ENCODE measurements at places on chromosomes 7 and 10.

- no peak for DNase-seq
Measured at GRCh38 chr7:3446786-3447185, 145.7 kb downstream of the SDK1 start.

DNA sequence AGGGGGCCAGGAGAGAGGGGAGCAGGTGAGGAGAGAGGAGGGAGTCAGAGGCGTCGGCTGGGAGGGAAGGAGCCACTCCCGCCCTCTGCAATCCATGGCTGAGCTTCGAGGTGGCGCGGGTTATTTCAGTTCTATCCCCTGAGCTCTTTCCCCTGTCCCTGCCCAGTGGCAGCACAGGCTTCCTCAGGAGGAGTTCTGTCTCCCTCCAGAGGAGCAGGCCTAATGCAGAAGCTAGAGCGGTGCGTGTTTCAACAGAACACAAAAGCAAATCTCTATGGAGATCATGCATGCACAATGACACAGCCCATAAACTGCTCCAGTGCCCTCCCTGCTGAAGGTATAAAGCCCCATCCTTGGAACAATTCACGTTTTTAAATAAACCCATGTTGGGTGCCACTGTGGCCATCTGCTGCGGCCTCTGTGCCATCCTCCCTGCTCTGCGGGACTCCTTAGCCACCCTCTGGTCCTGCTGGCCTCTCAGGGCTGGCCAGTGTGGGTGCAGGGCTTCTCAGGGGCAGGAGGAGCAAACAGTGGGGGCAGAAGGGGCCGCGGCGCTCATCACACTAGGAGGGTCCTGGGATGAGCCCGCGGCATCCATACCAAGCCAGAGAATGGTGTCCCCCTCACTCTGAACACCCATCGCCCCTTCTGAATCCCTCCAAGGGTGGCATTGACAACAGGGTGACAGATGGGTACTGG is 192.6 kb upstream of the LYZL2 start:
- peak; percentile 65 for DNase-seq

GRCh38 chr7:56537477-56537876 is 421.3 kb upstream of the NUPR2 start:
- no peak for DNase-seq

- no peak for DNase-seq
Measured at GRCh38 chr10:86282664-86283465, 83.7 kb downstream of the GRID1 start.

DNA sequence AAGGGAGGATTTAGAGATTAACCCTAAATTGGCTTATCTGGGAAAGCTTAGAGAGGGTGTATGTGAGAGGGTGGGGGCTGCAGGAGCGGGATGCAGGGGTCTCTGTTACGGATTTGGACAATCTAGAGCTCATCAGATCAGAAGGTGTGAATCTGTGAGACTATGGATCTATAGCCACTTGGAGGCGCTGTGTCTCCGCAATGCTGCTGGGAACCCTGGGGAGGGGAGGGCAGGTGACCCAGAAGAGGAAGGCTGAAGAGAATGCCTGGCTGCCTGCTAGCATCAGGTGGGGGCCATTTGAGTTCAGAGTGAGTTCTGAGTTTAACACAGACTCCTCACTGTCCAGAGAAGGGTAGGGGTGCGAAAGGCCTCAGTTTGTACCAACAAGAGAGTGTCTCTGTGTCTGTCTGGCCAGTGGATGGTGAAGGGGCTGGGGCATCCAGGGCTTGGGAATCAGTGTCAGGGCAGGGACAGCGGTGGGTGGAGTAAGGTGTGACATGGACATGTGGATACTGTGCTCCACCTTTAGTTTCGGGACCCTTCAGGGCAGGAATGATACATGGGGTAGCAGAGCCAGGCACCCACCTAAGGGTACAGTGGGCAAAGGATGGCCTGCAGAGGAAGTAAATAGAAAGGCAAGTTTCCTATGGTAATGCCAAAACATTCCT is 187.3 kb upstream of the PRSS58 start:
- no peak for DNase-seq

- no peak for DNase-seq
Measured at GRCh38 chr10:5317547-5318107, 47.1 kb upstream of the UCN3 start.

DNA sequence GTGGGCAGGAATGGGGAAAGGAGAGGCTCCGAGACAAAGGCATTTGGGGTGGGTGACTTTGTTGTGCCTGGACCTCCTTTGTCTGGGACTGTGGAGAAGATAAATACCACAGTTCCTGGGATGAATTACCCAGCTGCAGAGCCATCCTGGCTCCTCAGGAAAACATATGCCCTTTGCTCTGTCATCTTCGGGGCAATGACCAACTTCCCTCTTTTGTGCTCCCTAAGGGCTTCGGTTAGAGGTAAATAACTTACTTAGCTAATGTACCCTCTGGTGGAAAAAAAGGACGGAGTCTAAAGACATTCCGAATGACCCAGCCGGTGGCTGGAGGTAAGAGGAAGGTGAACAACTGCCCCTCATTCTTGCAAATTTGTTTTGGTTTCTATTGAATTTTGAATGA is 345.7 kb downstream of the GATA3 start:
- no peak for DNase-seq

DNA sequence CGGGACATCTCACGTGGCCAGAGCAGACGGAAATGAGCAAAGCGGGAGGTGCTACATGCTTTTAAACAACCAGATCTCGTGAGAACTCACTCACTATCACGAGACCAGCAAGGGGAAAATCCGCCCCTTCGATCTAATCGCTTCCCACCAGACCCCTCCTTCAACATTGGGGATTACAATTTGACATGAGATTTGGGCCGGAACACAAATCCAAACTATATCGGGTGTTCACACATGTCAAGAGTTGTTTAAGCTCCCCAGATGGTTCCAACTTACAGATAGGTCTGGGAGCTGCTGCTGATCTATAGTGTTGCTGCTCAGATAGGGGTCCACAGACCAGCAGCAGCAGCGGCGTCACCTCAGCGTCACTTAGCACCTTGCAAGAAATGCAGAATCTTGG is 194.9 kb downstream of the GPAM start:
- DNase-seq = no peak

GRCh38 chr7:74502216-74502891 is 48.6 kb downstream of the GTF2IRD1 start:
- no peak for DNase-seq

DNA sequence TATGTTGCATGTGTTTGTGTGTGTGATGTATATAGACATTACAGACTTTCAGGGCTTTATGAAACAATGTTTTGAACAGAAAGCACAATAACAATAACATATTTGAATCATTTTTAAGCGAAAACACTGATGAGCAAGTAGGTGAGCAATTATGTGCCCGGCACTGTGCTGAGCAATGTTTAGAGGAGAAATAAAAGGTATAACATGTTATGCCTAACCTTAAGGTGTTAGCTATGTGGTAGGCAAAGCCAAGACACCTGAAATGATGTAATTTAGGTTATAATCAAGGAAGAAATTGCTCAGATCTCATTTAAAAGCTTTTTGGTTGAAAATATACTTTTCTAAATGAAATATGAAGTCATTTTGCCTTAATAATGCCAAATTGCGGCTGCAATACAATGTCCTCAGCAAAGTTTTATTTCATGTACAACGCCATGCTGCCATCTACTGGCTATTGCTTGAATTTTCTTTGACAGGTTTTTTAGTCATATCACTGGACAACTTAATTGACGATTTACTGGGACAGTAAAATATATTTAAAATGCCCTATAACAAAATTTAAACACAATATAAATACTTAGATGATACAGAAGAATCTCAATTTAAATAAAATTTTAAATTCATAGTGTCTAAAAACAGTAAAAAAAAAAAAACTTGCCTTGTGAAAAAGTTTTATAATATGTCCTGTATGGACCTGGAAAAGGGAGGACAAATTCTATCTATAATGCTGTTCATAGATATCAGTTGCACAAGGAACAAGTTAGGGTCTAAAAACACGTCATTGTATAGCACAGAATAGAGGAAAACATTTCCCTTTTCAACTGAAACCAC is 131.1 kb upstream of the CDK1 start:
- DNase-seq = peak; percentile 50

GRCh38 chr10:119320981-119321380 is 113.6 kb downstream of the GRK5 start:
- DNase-seq = no peak

DNA sequence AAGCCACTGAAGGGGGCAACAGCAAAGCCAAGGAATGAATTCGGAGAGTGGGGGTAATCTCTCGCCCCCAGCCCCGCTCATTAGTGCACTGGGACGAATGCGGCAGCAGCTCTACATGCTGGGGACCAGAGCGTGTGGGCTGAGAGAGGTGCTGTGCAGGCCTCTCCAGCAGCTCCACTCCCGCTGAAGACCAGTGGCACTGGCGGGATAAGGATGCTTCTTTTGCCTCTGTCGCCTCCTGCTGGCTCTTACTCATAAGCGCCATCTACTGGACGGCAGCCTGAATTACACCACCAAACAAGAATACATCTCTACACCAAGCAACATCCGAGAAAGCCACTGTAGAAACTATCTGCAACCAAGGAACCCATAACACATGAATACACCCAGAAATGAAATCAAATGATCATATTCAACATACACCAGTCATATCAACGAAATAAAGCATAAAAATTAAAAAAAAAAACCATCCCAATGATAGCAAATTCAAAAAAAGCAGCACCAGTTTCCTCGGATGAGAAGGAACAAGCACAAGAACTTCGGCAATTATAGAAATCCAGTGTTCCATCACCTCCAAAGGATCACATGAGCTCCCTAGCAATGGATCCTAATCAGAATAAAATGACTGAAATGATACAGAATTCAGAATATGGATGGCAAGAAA is 79.0 kb upstream of the TMEM168 start:
- no peak for DNase-seq

GRCh38 chr7:83837683-83838082 is 188.7 kb upstream of the SEMA3E start:
- no peak for DNase-seq

DNA sequence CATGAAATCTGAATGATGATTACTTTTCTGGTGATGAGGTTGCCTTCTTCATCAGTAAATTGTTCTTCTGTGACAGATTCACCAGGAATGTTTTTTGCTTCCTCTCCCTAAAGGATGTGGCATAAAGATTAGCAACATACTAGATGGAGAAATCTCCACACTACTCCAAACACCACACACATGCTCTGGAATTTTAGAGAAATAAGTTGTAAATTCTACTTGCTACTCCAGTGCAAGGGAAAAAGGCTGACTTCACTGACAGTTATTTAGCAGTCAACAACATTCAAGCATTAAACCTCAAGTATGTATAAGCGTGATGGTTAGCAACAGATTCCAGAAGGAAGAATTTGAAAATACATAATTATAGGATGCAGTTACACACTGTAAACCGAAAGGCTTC is 137.9 kb upstream of the CCDC6 start:
- no peak for DNase-seq

DNA sequence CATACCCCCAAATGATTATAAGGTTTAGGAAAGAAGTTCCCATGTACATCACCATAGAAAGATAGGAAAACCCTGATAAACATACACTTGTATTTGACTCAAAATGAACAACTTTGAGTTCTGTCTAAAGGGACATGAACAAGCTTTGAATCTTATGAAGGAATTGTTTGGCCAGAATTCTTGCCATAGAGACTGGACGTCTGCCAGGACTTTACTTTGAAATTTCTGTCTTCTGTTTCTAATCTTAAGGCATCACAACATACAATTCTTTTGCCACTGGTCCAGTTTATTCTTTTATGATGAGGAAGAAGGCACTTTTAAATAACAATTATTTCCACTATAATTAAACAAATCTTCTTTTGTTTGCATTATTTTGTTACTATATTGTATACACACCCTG is 26.2 kb upstream of the CYP26C1 start:
- no peak for DNase-seq

DNA sequence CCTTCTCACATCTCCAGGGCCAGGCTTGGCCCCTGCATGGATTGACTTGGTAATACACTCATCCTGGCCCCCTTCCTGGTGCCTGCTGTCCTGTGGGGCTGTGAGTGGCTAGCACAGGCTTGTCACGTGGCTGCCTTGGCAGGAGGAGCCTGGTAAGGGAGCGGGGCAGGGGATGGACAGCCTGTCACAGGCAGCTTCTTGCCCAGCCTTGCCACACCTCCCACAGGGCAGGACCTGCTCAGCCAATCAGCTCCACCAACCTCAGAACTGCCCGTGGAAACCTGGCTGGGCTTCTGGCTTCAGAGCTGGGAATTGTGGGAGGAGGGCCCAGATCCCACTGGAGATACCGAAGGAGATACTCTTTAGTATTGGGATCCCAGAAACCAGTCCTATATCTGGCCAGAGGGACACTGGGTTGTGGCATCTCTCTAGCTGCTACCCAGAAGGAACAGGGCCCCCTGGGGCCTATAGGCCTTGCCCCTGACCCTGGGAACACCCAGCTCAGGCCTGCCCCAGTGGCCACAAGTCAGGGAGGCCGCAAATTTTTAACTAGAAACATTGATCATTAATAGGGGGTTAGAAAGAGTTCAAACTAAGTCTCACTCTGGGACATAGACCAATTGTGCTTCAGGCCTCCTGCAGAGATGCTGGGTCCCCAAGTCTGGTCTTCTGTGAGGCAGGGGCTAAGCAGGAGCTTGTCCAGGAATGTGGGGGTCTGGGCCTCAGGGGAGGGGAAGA is at the start of gene HOGA1:
TSS of gene HOGA1 (plus strand) at position 330 of the 738 bp plus-strand sequence. CDS start at position 645, 315 bp downstream.
- DNase-seq = peak; percentile 14

- DNase-seq = no peak
Measured at GRCh38 chr7:121054925-121055324, 66.4 kb downstream of the CPED1 start.

DNA sequence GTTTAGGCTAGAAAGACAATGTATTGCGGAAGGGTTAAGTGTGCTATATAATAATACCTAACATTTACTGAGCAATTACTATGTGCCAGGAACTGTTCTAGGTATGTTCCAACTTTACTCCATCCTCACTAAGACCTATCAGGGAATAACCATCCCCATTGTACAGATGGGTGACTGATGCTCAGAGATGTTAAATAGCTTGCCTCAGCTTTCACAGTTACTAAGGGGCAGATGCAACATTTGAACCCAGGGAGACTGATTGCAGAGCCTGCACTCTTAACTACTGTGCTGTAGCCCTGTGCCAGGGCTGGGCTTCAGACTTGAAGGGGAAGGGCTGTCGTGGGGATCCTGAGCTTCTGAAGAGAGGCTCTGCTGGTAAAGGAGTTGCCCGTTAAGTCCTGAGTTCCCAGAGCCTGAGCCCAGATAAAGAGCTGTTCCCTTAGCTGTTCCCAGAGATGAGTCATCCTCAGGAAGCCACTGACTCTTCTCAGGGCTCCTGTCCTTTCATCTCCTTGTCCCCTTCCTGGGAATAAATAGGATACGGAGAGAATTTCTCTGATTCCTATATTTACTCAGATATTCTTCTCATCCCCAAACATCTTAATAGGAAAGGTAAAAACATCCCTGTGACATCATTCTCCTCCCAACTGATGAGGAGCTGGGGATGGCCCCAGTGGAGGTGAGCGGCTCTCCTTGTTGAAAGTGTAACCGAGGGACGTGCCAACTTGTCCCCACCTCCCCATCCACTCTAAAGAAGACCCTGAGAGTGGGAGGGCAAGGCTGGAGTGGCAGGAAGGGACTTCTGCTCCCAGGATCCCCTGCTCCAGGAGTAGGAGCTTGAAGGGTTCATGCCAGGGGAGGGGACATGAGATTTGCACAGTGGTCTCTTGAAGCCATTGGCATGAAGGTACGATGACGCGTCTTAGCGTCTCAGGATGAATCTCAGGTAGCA is 28.0 kb upstream of the HABP2 start:
- no peak for DNase-seq

- no peak for DNase-seq
Measured at GRCh38 chr7:3304131-3304530, 3.1 kb downstream of the SDK1 start.

- DNase-seq = no peak
Measured at GRCh38 chr10:56585447-56586171, 224.6 kb upstream of the ZWINT start.
